T-helper 2 cell treated with Interferon-gamma antibody and Interleukin-4, amounts not matched to agents 5 μg/mL and 100 μg/mL, for 36 hours (primary cell): ENCODE measurements at places on chromosomes 3 and 15.
A peak's percentile ranks its signal among the peaks of the same experiment; 100 is the strongest.

DNA sequence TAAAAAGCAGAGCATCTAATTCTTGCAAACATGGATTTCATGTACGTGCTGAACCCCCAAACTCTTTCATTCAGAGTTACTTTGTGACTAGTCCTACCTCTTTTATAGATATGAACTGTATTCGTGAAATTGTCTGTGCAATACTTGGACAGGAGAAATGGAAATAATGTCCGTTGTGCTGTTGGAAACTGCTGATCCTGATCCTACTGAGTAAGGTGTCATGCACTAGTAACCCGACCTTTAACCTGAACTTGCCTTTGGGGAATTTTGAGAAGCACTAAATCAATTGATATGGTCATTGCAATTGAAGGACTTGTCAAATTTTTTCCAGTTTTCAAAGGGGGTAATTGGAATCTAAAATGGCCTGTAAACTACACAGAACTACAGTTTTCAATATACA, 856.4 kb downstream of the ROBO1 start:
- DNase-seq: no peak

GRCh38 chr15:85879334-85880163, 84.8 kb upstream of the KLHL25 start:
- DNase-seq: no peak

DNA sequence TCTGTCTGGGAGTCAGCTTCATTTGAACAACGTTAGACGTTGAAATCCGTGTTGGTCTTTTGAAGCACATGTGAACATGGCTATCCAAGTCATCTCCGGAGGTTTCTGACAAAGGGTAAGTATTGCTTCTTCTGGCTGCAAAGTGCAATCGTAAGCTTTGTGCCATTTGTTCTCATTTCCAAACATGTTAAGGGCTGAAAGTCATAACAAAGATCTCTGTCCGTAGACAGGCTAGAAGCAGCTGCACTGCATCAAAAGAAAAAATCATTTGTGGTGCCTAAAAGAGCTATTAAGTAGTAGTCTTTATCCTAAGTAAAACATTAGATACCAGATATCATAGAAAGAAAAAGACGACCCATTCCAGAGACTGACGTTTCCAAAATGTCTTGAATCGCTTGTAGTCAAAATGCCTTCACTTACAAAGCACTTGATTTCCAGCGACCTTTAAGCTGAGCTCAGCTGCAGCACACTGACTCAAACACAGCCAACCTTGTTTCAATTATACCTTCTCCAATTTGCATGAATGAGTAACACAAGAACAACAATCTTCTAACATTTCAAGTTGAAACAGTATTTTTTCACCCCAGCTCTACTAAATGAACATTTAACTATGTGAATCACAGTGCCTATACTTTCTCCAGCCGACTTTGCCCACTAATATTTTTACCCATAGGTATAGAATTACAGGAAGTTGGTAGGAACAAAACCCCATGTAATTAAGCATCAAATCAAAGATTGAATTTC, 76.6 kb downstream of the NEDD4 start:
- DNase-seq: no peak

DNA sequence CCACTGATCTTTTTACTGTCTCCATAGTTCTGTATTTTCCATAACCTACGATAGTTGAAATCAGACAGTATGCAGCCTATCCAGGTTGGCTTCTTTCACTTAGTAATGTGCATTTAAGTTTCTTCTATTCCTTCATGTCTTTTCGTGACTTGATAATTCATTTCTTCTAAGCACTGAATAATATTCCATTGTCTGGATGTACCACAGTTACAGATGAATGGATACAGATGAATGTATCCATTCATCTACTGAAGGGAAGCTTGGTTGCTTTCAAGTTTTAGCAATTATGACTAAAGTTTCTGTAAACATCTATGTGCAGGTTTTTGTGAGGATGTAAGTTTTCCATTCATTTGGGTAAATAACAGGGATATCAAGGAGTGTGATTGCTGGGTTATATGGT, 124.8 kb downstream of the NSUN3 start:
- DNase-seq: no peak

DNA sequence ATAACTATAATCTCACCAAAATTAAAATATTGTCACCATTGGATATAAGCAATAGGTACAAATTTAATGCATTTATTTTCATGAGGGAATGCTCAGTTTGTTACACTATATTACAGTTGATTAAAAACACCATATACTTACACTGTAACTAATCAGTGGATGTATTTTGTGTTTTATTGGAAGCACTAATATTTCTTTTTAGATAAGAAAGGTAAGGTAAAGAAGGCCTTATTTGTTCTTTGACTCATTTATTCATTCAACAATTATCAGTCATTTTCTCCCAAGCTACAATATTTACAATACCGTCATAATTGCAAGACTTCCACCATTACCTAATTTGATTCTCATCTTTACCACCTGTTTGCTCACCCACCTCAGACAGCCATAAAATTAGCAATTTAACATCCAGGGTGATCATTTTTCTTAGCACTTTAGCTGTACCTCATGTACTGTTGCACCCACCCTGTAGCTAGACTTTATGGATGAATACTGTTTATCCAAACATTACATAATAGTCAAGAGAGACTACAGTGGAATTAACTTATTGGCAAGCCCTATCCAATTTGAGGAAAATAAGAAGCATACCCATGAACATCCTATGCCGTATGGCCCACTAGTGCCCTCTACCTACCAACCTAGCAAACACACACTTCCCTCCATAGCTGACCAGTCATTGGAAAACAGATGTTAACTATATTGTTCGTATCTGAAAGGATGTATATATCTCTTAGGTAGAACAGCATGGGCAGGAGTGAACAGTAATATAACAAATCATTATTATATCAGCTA, 229.6 kb downstream of the BBX start:
- DNase-seq: no peak

GRCh38 chr3:194087995-194088855, 47.7 kb upstream of the HES1 start:
- no peak for DNase-seq

GRCh38 chr3:148990236-148990635, 1.1 kb upstream of the GYG1 start:
- DNase-seq: no peak

DNA sequence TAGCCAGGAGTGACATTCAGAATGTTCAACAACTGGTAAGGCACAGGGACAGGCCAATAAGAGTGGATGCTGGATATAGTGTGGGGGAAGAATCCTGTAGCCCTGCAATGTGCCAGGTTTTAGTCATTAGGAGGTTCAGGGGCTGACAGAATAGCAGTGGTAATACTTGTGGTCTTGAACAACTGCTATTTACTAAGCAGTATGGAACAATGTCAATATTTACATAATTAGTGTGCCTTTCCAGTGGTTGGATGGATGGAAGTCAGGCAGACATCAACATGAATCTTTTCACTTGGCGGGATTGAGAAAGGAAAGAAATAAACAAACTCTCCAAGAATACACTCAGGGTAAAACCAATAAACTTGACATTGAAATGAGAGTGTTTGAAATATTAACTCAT, 55.1 kb downstream of the OTOL1 start:
- no peak for DNase-seq

DNA sequence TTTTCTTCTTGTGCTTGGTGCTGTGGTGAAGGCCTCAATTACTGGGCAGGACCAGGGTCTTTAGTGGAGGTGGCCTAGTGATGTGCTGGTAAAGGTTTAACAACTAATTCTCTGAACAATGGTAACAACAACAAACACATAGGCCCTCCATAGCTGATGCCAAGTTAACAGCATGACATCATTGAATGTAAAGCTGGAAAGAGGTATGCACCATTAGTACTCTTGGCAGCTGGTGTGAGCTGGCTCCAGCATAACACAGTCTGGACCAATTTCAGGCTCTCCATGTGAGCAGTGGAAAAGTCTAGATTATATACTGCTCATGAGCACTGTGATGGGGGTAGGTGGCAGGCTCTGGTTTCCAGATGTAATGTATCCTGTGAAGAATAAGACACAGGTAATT, 61.8 kb downstream of the SLC7A14 start:
- DNase-seq: no peak

- DNase-seq: peak; percentile 54
Observed at GRCh38 chr3:185537369-185537970, 14.9 kb downstream of the LIPH start.

GRCh38 chr15:73751899-73752805, 999 bp downstream of the INSYN1 start:
- DNase-seq: no peak

DNA sequence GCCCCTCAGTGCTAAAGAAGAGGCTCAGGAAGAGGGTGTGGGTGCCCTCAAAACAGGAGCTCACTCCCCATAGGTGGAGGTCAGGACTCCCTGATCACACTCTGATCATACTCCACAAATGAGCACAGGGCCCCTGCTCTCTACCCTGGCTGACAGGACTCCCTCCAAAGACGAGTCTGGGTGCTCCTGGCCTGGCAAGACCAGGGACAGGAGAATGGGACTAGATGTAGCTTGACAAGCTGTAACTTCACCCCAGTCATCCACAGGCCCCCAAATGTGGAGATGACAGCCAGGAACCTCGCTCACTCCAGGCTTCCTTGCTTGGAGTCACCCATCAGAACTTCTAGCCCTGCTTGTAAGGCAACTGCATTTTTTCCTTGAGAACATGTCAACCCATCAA, 11.1 kb downstream of the SCN5A start:
- DNase-seq: no peak

DNA sequence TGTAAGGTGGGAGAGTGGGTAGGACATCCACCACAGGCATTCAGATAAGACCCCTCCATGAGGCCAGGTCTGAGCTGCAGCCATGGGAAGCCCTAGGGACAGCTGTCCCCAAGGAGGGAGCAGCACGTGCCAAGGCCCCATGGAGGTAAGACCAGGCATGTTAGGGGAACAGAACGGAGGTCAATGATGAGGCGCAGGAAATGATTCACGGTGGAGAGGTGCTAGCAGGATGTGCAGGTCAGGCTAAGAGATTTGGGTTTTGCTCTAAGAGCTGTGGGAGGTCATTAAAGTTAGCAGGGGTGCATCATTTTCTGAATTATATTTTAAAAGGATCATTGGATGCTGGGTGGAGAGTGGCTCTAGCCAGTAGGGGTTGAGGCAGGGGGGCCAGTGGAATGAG, 66.4 kb upstream of the SNRPA1 start:
- DNase-seq: no peak

GRCh38 chr15:95226835-95227234, 995.5 kb downstream of the MCTP2 start:
- no peak for DNase-seq

GRCh38 chr15:65517866-65518207, 348 bp upstream of the DPP8 start:
- no peak for DNase-seq

DNA sequence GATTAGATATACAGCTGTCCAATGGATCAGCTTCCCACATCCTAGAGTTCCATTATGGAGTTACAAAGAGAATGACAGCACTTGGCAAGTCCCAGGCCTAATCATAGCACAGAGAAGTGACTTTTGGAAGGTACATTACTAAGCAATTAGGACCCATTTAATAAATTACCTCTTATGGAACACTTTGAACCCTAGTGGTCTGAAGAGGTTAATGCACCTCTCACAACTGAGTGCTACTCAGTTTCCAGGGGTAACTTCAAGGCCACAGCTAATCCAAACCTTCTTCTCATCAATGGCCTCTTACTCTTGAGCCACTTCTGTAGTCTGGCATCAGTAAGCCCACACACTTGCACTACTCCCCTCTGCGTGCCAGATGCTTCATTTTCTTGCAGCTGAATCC, 34.9 kb upstream of the MEIS2 start:
- DNase-seq: no peak

- DNase-seq: peak; percentile 13
Observed at GRCh38 chr3:122942937-122943827, 84.4 kb downstream of the SEMA5B start.

- no peak for DNase-seq
Observed at GRCh38 chr3:51279448-51279847, 105.6 kb upstream of the MANF start.

GRCh38 chr3:65732051-65732935, 306.4 kb downstream of the MAGI1 start:
- DNase-seq: no peak

GRCh38 chr15:71225851-71226250, 110.6 kb downstream of the THSD4 start:
- DNase-seq: no peak

GRCh38 chr15:48928877-48929538, 34.7 kb downstream of the SHC4 start:
- DNase-seq: peak; percentile 81

DNA sequence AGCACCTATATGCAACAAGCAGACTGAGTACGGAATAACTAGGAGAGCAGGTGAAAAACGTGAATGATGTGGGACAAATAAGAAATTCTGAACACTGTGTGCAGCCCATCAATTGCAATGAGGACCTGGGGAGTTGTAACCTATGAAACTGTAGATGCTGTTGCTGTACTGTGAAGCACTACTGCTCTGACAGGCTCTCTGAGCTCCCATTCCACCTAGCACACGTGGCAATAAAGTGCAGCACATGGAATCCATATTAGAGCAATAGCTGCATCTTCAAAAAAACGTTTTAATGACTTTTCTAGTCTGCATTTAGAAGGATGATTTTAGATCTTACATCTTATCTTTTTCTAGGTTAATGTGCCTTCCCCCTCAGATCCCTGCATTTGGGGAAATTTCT, 748.7 kb upstream of the GOLIM4 start:
- DNase-seq: no peak

DNA sequence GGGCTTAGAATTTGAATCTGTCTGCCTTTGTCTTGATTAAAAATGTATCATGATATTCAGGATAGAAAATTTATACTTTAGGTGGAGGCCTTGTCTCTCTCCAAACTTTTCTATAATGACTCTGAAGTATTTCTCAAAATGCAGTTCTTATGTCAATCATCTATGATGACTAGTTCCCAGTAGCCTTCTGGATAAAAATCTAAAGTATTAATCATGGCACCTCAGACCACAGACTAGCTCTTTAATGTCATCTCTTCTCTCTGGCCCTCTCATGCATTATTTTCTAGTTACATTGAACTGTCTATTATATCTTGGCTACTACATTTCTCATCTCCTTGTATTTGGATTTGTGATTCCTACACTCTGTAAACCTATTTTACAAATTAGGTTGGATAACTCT, 96.9 kb downstream of the ZPLD1 start:
- DNase-seq: no peak
